Activated CD4-positive, alpha-beta T cell treated with anti-CD3 and anti-CD28 coated beads for 48 hours (primary cell): ENCODE measurements at places on chromosomes 12 and 14.

GRCh38 chr12:71955970-71956369, 17.3 kb downstream of the TPH2 start:
- DNase-seq, result no peak

- DNase-seq, result no peak
Observed at GRCh38 chr12:109166371-109166770, 50.0 kb downstream of the ACACB start.

- DNase-seq, result no peak
Observed at GRCh38 chr14:105878554-105878953, 352.2 kb downstream of the TMEM121 start.

GRCh38 chr14:85288041-85288440, 241.9 kb upstream of the FLRT2 start:
- DNase-seq, result no peak

GRCh38 chr14:58784931-58785330, 147.2 kb downstream of the DACT1 start:
- DNase-seq, result no peak
